ENCODE measurements at places on chromosomes 6 and 20.

DNA sequence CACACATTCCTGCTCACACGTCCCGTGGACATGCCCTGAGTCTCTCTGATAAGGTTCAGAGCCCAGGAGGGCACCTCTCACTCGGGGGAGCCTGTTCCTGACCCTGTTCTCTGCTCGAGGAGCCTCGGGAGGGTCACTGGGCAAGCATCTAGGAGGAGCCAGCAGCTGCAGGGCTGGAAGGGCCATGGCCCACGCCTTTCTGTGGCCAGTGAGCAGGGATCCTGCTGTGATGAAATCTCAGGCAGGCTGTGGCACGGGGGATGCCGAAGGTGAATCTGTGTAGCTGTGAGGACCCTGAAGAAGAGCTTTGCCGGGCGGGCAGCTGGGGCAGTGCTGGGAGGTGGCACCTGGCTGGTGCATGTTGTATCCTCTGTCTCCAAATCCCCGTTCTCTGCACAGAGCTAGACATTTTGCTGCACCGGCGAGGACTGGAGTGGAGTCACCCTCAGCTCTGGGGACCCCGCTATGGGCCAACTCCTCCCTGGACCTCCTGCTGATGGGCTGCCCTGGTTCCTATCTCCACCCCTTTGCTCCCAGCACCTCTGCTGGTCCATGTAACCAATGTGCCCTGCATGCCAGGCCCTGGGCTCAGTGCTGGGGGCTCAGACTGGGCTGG is 7.1 kb upstream of the NPBWR2 start:
- DNase-seq: no peak

GRCh38 chr6:131769385-131770141 is 38.3 kb upstream of the ENPP1 start:
- no peak for DNase-seq

- no peak for DNase-seq
Observed at GRCh38 chr20:59628171-59628570, 23.8 kb downstream of the PHACTR3 start.

DNA sequence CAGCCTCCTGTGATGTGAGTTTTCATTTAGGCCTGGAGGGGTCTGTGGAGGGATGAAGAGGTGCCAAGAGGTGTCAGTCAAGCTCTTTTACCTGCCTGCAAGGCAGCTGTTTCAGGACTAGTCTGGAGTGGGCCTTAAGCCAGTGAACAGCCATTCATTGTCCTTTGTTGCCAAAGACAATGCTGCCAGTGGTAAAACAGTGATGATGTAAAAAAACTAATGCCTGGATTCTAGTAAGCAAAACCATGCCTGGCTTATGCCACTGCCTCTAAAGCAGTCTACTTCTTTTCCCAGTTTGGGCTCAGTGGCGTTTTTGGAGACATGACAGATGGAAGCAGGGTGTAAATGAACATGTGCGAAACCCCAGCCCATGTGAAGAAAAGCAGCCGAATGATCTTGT is 93.5 kb upstream of the KCNK16 start:
- no peak for DNase-seq

All from SIG-M5 (cell line).